ENCODE measurements at places on chromosomes 3 and 15. TPM values are rescaled to one million over a fixed set of nuclear protein-coding genes. Genes with fewer than 3 reads are reported as not detected.

- no peak overlapping the region for H3K27ac ChIP-seq
- no peaks in the 10 kb centered on the region for H3K27me3 ChIP-seq
- H3K4me3 ChIP-seq = no peak overlapping the region
- DNase-seq = no peak
- H3K36me3 ChIP-seq = no peaks in the 10 kb centered on the region
- no peaks in the 10 kb centered on the region for H3K4me1 ChIP-seq
These were observed 51.8 kb downstream of the RFTN1 start for GRCh38 chr3:16461463-16462245.

DNA sequence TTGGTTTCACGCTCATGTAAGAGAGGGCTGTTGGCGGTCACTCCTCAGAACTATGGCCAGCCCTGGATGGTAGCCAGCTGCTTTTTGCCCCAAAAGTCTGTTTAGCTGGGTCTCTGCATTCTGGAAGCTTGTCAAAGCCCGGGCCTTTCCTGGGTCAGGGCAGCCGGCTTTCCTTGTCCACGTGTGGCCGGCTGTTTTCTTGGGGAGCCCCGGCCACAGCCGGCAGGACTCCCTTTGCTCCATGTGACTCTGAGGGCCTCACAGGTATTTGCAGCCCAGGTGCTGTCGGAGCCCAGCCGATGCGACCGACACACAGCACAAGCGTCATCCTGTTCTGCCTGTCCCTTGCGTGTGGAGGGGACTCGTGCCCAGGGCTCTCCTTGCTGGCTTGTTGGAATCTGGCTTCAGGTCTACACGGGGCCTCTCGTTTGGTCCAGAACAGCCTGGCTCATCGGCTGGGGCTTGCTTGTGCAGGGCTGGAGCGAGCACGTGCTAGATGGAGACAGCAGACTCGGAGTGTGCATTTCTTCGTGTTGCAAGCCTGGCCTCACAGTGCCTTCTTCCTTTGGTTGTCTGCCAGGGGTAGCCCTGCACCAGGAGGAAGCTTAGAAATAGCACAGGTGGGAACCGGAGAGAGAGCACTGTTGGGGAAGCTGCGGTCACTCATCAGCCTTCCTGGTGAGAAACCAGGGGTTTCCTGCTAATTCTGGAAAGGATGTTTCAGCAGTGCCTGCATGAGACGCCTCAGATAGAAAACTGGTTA lies 51.5 kb downstream of the PGPEP1L start:
- H3K4me1 ChIP-seq = no peaks in the 10 kb centered on the region
- no peak overlapping the region for H3K4me3 ChIP-seq
- H3K27ac ChIP-seq = no peak overlapping the region
- DNase-seq = peak; percentile 31
- H3K27me3 ChIP-seq = no peaks in the 10 kb centered on the region

DNA sequence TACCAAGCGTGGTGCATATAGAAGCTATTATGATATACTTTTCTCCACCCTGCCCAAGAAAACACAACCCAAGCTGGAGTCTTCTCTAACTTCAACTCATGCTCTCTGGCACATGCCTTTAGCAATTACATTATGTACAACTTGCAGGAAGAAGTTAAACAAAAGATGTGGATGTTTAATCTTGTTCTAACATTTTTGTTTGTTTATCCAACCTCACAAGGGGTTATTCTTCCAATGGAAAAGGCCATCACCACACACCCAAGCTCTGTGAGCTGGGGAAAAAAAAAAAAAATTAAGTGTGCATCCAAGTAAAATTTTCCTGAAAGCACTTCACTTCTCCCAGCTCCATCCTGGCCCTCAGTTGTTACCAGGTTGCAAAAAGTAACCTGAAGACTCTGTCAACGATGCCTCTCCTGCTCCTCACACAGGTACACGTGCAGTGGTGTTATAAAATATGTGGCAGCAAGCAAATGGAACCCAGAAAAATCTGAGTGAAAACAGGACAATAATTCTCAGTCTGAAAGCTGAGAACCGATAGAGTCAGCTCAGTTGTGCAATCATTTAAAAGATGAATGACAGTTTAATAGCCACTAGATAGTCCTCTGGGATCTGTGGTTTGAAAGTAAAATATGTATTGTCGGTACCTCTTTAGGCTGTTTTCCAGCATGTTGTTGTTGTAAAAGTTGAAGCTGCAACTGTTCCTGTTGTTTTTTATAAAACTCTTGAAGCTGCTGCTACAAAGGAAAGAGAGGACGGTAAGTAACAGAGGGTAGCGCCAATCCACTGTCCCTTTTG lies 531.4 kb downstream of the FOXP1 start:
- no peak for DNase-seq
- no peaks in the 10 kb centered on the region for H3K27me3 ChIP-seq
- H3K4me1 ChIP-seq = peaks cover 27% of the 10 kb centered on the region
- H3K27ac ChIP-seq = peak overlapping the region; percentile 1
- H3K4me3 ChIP-seq = no peak overlapping the region

DNA sequence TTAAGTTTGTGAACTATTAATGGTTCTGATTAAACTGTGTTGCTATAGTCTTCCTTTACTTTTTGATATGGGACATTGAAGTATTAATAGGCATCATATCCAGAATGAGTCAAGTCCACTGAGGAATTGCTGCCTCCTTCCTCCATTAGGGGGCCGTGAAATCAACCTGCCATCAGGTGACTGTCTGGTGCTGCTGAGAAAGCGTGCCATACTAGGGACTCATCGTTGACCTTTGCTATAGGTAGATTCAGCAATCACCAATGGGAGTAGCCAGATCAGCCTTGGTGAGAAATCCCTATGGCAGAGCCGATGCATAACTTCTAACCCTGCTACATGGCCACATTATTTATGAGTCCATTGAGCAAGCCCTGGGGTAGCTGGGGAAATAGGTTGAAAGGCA lies 30.1 kb upstream of the SLC28A2 start:
- no peak overlapping the region for H3K27ac ChIP-seq
- H3K4me1 ChIP-seq = no peaks in the 10 kb centered on the region
- no peak overlapping the region for H3K4me3 ChIP-seq
- no peaks in the 10 kb centered on the region for H3K36me3 ChIP-seq

The DNAJA4 gene
- total RNA-seq = 27.8 TPM

DNA sequence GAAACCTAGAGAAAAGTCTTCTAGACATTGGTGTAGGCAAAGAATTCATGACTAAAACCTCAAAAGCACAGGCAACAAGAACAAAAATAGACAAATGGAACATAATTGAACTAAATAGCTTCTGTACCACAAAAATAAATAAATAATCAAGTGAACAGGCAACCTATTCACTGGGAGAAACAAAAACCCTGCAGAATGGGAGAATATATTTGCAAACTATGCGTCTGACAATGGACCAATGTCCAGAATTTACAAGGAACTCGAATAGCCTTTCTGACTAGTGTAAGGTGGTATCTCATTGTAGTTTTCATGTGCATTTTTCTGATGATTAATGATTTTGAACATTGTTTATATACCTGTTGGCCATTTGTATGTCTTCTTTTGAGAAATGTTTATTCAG lies 37.0 kb upstream of the GCSAM start:
- H3K27ac ChIP-seq = no peak overlapping the region
- H3K36me3 ChIP-seq = no peaks in the 10 kb centered on the region
- no peaks in the 10 kb centered on the region for H3K4me1 ChIP-seq
- H3K4me3 ChIP-seq = no peak overlapping the region

GRCh38 chr3:71521940-71522876 lies 61.3 kb downstream of the FOXP1 start:
- H3K27me3 ChIP-seq = no peaks in the 10 kb centered on the region
- no peak for DNase-seq
- H3K4me3 ChIP-seq = no peak overlapping the region
- H3K36me3 ChIP-seq = no peaks in the 10 kb centered on the region
- H3K27ac ChIP-seq = no peak overlapping the region

The TRIM42 gene
- not detected for total RNA-seq

DNA sequence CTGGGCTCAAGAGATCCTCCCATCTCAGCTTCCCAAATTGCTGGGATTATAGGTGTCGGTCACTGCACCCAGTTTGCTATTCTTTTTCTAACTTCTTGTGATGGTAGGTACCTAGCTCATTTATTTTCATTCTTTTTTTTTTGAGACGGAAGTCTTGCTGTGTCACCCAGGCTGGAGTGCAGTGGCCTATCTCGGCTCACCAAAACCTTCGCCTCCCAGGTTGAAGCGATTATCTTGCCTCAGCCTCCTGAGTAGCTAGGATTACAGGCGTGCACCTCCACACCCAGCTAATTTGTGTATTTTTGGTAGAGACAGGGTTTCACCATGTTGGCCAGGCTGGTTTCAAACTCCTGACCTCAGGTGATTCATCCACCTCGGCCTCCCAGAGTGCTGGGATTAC lies 30.1 kb upstream of the RAD51 start:
- no peak overlapping the region for H3K27ac ChIP-seq
- H3K4me1 ChIP-seq = no peaks in the 10 kb centered on the region
- no peaks in the 10 kb centered on the region for H3K27me3 ChIP-seq
- H3K36me3 ChIP-seq = no peaks in the 10 kb centered on the region
- DNase-seq = no peak
- no peak overlapping the region for H3K4me3 ChIP-seq

GRCh38 chr3:134384963-134385362 lies 10.7 kb upstream of the AMOTL2 start:
- H3K36me3 ChIP-seq = no peaks in the 10 kb centered on the region
- H3K4me1 ChIP-seq = no peaks in the 10 kb centered on the region
- H3K27me3 ChIP-seq = no peaks in the 10 kb centered on the region
- DNase-seq = no peak
- no peak overlapping the region for H3K27ac ChIP-seq

The SLC22A13 gene
- total RNA-seq = 5.0 TPM

The GOLGA6A gene
- not detected for total RNA-seq

The HYAL1 gene
- 5.0 TPM for total RNA-seq

Data from Peyer's patch (tissue), 4 donors.